Upper lobe of right lung (tissue), 1 donor: ENCODE measurements at places on chromosomes 4 and X. TPM values are rescaled to one million over a fixed set of nuclear protein-coding genes. Genes with fewer than 3 reads are reported as not detected.

The TRIM61 gene
- 1.2 TPM for total RNA-seq

The SPANXN3 gene
- not detected for total RNA-seq

The USP17L20 gene
- not detected for total RNA-seq

- H3K27ac ChIP-seq = no peak overlapping the region
- H3K4me1 ChIP-seq = no peaks in the 10 kb centered on the region
- DNase-seq = no peak
- H3K4me3 ChIP-seq = no peak overlapping the region
- no peaks in the 10 kb centered on the region for H3K36me3 ChIP-seq
These were observed 70.2 kb downstream of the MTMR1 start for GRCh38 chrX:150763303-150763797.

- H3K36me3 ChIP-seq = no peaks in the 10 kb centered on the region
- no peak overlapping the region for H3K27ac ChIP-seq
- H3K4me3 ChIP-seq = no peak overlapping the region
- H3K4me1 ChIP-seq = no peaks in the 10 kb centered on the region
- no peaks in the 10 kb centered on the region for H3K27me3 ChIP-seq
These were observed 47.6 kb downstream of the ANOS1 start for GRCh38 chrX:8684201-8684965.

DNA sequence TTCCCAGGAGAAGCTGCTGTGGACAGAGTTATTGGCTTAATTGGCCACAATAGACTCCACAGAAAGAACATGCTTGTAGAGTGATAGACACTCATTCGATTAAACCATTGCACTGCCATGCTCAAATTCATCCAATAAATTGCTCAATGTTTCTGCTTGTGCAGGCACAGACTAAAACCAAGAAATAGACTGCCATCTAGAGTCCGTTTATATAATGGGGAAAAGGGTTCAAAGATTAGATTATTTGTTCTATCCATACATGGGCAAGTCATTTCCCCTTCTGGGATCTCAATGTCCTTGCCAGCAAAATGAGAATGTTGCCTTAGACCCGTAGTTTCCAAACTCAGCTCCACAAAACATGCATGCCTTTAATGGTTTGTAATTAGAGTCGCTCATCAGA lies 8.7 kb downstream of the SMIM10 start:
- H3K27me3 ChIP-seq = no peaks in the 10 kb centered on the region
- no peaks in the 10 kb centered on the region for H3K4me1 ChIP-seq
- H3K4me3 ChIP-seq = no peak overlapping the region
- H3K36me3 ChIP-seq = no peaks in the 10 kb centered on the region
- DNase-seq = no peak

DNA sequence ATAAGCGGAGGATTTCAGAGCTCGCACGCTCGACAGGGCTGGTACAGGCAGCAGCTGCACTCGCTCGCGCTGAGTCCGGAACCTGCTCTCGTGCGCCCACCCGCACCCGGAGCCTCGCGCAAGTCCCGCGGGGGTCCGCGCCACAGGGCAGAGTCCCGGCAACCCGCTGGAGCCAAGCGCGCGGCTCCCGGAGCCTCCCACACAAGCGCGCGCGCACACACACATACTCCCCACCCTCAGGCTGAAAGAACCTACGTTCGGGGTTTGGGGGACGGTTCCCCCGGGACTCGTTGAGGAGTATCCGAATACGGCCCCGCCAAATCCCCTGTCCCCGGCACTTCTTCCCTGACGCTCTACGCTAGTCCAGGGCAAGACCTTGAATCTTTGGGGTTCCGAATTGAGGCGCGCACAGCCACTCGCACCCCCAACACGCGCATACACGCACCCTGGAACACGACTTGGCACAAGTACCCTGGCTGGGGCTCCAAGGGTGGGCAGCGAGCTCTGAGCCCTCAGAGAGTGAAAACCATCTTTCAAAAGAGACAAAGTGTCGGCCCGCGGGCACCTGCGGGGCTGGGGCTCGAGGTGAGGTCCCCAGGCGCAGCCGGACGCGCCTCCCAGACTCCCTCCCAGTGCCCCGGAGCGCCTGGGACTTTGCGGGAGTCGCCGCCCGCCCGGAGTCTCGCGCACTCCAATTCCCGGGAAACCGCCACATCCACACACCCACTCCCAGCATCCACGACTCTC lies 952 bp downstream of the ANOS1 start:
- H3K27me3 ChIP-seq = no peaks in the 10 kb centered on the region
- H3K4me3 ChIP-seq = peak overlapping the region; percentile 48
- DNase-seq = peak; percentile 63
- no peaks in the 10 kb centered on the region for H3K36me3 ChIP-seq
- H3K4me1 ChIP-seq = no peaks in the 10 kb centered on the region

GRCh38 chrX:120672389-120672788 lies 42.5 kb upstream of the C1GALT1C1 start:
- no peaks in the 10 kb centered on the region for H3K4me1 ChIP-seq
- no peaks in the 10 kb centered on the region for H3K36me3 ChIP-seq
- no peaks in the 10 kb centered on the region for H3K27me3 ChIP-seq
- DNase-seq = no peak

- no peak for DNase-seq
- H3K36me3 ChIP-seq = no peaks in the 10 kb centered on the region
- H3K27ac ChIP-seq = no peak overlapping the region
- no peaks in the 10 kb centered on the region for H3K27me3 ChIP-seq
- H3K4me1 ChIP-seq = no peaks in the 10 kb centered on the region
These were observed 137.9 kb upstream of the ZXDB start for GRCh38 chrX:57453901-57454300.

DNA sequence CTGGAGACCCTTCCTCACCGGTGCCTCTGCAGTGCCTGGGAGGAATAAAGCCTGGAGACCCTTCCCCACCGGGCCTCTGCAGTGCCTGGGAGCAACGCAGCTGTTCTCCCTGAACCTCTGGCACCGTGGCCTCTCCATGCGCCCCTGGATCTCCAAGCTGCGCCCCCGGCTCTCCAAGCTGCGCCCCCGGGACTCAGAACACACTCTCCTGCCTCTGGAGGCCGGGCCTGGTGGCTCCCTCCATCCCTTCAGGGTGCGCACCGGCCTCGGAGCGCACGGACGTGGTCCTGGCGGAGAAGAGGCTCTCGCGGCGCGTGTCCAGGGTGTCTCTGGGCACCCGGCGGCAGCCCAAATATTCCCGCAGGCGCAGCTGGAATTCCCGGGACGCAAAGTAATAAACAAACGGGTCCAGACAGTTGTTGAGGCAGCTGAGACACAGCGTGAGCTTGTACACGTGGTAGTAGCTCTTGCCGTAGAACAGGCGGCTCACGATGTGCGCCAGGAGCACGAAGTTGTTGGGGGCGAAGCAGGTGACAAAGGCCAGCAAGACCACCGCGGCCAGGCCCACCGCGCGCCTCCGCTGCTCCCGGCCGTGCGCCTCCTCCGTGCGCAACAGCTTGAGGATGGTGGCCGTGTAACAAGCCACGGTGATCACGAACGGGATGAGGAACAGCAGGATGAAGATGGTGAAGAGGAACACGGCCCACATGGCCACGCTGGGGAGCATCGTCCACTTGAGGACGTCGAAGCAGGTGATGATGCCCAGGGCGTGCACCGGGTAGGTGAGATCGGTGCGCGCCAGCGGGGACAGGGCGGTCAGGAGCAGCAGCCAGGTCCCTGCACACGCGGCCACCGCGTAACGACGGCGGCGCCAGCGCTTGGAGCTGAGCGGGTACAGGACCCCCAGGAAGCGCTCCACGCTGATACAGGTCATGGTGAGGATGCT lies 12.8 kb upstream of the ASMTL start:
- H3K27me3 ChIP-seq = peaks cover 14% of the 10 kb centered on the region
- DNase-seq = peak; percentile 52
- H3K4me3 ChIP-seq = no peak overlapping the region
- H3K4me1 ChIP-seq = no peaks in the 10 kb centered on the region
- no peak overlapping the region for H3K27ac ChIP-seq

GRCh38 chr4:8690216-8691150 lies 97.9 kb downstream of the CPZ start:
- DNase-seq = peak; percentile 49
- no peak overlapping the region for H3K27ac ChIP-seq
- H3K36me3 ChIP-seq = no peaks in the 10 kb centered on the region
- H3K4me1 ChIP-seq = no peaks in the 10 kb centered on the region
- H3K27me3 ChIP-seq = peaks cover 32% of the 10 kb centered on the region
- H3K4me3 ChIP-seq = no peak overlapping the region

- H3K4me3 ChIP-seq = no peak overlapping the region
- no peak overlapping the region for H3K27ac ChIP-seq
- no peaks in the 10 kb centered on the region for H3K27me3 ChIP-seq
- no peaks in the 10 kb centered on the region for H3K4me1 ChIP-seq
These were observed 32.7 kb downstream of the BST1 start for GRCh38 chr4:15735536-15735935.
